Activated naive CD4-positive, alpha-beta T cell treated with Interleukin-2 at 50 U/mL for 16 hours (primary cell): ENCODE measurements at places on chromosomes 4 and X.

- DNase-seq: no peak
Observed at GRCh38 chrX:32532262-32532661, 679.1 kb downstream of the DMD start.

- DNase-seq: no peak
Observed at GRCh38 chrX:76921176-76921575, 493.7 kb downstream of the MAGEE1 start.

- DNase-seq: no peak
Observed at GRCh38 chr4:102761296-102761701, 531 bp upstream of the MANBA start.

DNA sequence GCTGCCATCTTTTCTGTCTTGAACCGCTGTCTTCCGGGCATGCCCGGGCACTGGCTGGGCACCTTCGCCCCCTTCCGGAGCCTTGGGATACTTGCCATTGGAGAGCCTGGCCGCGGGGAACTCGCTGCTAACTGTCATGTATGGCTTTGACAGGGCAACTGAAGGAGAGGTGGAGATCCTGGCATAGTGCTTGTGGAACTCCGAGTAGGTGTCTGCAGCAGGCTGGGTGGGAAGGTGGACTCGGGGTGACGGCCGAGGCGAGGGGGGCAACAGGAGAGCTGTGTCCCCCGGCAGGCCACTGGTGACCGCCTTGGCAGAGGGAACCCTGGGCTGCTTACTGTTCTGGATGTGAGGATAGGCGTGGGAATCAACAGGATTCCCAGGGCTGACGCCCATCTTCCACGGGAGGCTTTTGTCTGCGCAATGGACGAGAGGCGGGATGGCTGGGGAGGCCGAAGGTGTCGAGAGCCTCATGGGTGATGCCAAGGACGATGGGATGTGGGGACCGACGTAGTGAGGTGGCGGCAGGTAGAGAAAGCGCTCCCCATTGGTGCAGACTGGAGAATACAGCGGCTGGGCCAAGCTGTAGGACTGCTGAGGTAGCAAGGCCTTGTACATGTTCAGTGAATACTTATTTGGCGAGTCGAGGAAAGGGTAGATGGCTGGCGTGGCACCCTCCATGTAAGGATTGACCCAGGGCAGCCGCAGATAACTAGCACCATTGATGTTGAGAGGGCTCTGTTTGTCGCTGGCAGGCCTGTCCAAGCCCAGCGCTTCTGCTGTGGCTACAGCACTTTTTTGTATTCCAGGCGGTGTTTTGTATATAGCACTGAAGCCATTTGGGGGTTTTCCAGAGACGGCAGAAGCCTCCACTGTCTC is 23.4 kb downstream of the BCOR start:
- DNase-seq: no peak

- no peak for DNase-seq
Observed at GRCh38 chrX:97594646-97595224, 711.0 kb downstream of the RPA4 start.

- no peak for DNase-seq
Observed at GRCh38 chrX:141301017-141301416, 58.7 kb upstream of the SPANXC start.

DNA sequence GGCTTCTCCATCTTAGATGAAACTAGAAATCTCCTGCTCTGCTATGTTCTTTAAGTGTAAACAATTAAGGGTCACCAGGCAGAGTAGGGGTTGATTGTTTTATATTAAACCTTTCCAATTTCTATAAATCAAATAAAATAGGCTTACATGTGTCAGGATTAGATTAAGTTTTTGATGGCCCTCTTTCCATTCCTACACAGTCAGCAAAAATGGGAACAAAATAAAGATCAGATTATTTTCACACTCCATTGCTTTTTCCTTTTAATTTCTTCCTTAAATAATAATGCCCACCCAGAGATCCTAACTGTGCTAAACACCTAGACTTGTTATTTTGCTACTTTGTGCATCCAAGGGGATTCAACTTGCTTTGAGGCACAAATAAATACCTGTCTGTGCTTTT is 381.4 kb upstream of the MAGEB16 start:
- no peak for DNase-seq

DNA sequence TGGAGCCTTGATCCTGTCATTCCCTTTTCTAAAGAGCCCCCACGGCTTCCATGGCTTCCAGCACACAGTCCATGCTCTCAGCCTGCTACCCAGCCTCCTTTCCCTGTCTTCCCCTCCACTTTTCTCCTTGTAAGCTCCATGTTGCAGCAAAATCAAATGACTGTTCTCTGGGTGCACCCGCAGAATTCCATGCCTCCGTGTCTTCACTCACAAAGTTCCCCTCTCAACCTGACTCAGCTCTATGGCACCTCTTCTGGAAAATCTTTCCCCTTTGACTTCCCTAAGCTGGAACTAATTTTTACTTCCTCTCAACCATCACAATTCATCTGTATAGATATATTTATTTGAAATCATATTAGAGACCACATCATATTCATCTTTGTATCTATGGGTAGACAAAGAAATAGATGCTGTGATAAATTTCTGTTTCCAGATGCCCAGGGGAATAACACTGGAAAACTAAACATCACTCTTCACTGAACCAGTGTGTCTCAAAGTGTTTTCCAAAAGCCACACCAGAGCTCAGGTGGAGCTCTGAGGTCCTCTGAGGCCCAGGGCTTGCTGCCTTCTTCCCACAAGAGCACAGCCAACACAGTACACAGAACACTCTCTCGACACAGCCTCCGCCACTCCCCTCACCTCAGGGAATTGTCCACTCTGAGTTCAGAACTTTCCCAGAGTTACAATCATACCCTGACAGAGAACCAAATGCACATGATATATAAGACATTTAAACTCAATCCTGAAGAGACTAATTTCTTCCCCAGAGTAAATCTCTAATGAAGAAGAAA is 3.3 kb downstream of the SETD7 start:
- DNase-seq: no peak

DNA sequence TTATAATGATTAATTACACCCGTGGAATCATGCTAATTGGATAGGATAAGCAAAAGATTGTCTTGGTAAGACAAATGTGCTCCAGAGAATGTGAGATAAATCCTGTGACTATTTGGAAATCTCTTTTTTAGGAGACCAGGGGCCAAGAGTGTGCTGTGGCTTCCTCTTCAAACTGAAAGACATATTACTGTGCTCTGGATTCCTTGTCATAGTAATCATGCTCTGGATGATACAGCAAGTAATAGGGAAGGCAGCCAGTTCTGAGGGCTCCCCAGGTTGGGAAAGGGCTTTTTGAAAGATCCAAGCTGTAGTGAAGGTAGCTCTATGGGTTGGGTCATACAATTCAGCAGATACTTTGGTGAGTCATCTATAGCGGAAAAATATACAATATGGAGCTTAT is 600.5 kb downstream of the PCDH18 start:
- no peak for DNase-seq

- DNase-seq: no peak
Observed at GRCh38 chr4:84708406-84709135, 125.6 kb downstream of the CDS1 start.

DNA sequence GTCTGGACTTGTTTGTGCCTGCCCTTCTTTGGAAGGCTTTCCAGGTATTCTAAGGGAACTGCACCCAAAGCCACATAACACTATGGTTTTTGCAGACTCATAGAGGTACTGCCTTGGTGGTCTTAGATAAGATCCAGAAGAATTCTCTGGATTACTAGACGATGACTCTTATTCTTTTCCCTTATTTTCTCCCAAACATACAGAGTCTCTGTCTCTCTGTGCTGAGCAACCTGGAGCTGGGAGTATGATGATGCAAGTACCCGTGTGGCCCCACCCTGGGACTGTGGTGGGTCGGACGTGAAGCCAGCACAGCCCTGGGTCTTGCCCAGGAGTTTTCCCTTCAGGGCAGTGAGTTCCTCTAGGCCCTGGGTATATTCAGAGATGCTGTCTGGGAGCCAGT is 1342.4 kb upstream of the TENM3 start:
- no peak for DNase-seq

- DNase-seq: no peak
Observed at GRCh38 chrX:119475389-119476101, 7.3 kb downstream of the SLC25A5 start.

GRCh38 chr4:18075823-18076433 is 54.4 kb upstream of the LCORL start:
- peak; percentile 24 for DNase-seq

GRCh38 chrX:103211012-103211715 is 3.7 kb upstream of the BEX4 start:
- peak; percentile 22 for DNase-seq

- DNase-seq: no peak
Observed at GRCh38 chr4:76984127-76984526, 34.6 kb downstream of the SEPTIN11 start.

GRCh38 chrX:25290132-25290531 is 274.4 kb upstream of the ARX start:
- no peak for DNase-seq

DNA sequence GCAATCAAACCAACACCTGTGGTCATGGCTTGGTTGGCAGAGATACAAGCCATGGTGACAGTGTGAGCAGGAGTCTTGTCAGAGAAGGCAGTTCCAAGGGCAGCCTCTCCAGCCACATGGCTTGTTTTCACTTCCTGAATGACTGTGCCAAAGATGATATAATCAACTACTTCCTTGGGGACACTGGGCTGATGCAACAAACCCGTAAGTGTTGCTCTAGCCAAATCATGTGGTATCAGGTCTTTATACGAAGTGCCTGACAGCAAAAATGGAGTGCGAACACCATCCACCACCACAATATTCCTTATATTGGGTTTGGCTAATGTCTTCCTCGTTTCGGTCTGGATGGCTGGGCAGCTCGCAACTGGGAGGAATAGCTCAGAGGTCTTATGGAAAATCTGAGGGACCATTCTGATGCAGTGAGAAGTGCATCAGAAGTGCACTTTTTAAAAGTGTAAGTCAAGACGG is 922.0 kb downstream of the NLGN4X start:
- DNase-seq: no peak

DNA sequence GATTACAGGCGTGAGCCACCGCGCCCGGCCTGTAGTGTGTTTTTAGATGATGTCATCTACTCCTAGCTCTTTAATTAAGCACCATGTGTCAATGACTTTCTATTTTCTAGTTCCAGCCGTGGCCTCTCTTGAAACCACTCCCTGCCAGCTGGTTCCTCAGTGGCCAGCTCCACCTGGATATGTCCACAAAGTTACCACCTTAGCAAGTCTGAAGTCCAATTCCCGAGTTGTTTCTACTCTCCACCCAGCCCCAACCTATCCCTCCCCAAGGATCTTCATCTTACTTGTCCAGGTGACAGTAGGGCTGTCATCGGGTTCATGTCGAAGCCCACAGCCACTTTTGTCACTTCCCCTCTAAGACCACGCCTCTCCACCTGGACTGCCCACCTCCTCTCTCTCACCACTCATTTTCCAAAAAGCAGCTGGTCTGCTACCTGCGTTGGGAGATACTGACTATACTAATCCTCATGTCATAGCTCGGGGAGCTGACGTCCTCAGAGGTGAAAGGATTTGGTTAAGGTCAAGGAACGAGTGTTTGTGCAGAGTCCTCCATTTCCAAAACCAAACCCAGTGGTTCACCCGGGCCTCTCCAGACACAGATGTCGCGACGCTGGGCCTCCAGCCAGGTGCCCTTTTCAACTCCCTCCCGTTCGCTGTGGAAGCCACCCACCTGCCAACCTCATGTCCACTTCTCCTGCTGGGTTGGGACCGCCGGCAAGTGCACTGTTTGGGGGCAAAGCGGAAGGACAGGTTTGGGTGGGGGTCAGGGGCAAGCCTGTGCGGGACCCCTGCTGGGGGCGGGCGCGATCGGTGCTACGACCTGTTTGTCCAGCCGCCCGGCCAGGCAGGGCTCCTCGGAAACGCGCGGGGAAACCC is 704 bp downstream of the FAM3A start:
- peak; percentile 12 for DNase-seq

- DNase-seq: no peak
Observed at GRCh38 chr4:146582864-146583263, 55.8 kb upstream of the POU4F2 start.

DNA sequence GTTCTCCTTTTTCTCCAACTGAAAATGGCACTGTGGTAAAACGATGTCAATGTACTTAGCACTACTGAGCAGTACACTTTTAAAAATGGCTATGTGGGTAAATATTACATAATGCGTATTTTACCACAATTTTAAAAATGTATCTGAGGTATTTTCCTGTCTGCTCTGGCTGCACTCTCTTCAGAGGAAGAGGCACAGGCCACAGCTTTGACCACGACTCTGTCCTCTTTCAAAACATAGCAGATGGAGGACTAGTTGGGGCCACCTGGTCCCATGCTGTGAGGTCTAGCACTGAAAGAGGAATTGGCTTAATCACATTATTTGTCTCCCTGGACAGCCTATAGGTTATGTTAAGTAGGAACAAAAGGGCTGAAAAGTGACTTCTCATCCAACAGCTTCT is 5.2 kb downstream of the KCNE5 start:
- no peak for DNase-seq

- DNase-seq: no peak
Observed at GRCh38 chr4:90209922-90210321, 82.7 kb downstream of the CCSER1 start.

- no peak for DNase-seq
Observed at GRCh38 chr4:150342945-150343344, 239.0 kb upstream of the MAB21L2 start.

- DNase-seq: no peak
Observed at GRCh38 chr4:40179360-40179759, 17.5 kb upstream of the RHOH start.

DNA sequence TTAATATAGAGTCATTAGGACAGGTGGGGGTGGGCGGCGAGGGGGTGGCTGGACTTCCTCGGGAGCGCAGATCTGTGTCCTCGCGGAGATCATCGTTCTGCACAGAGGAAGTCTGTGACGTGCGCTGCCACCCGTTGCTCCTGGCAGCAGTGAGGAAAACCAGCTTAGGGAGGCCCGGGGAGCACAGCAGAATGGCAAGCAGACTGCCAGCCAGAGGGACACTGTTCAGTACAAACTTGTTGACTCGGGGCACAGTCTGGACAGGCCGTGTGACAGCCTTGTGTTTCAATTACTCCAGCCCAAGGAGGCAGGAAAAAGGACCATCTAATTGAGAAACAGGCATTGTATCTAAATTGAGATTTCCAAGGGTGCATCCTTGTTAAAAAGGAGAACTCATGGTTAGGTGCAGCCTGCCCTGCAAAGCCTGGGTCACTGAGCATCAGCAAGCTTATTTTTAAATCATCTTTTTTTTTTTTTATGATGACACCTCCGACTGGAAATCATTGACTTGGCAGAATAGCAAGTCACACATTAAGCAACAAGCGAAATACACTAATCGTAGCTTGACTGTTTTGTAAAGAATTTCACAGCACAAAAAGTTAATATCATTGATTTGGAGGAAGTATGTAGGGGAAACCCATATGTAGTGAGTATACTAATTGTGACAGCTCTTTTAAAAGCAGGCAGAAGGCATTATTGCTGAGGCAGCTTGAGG is 512.0 kb upstream of the FAT1 start:
- no peak for DNase-seq

- DNase-seq: no peak
Observed at GRCh38 chr4:10656988-10657387, 27.6 kb downstream of the CLNK start.

DNA sequence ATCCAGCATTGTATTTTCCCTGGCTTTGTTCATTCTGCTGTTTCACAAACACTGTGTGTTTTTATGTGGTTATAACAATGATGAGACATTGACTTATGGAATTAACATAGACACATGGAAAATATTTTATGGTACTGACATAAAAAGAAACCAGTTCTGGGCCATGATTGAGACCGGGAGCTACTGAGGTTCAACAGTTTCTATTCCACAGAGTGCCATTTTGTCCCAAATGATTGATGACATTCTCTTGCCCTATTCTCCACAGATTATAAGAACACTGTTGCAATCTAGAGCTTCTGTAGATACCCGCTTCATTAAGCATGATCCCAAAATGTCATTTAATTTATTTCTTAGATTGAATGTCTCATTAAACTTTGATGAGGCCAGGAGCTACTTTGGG is 326.8 kb downstream of the RPA4 start:
- DNase-seq: no peak
